Naive thymus-derived CD4-positive, alpha-beta T cell (primary cell): ENCODE measurements at places on chromosomes 16 and 17.
A peak's percentile ranks its signal among the peaks of the same experiment; 100 is the strongest.

GRCh38 chr16:74076568-74076967 is 220.0 kb upstream of the PSMD7 start:
- no peak for DNase-seq

DNA sequence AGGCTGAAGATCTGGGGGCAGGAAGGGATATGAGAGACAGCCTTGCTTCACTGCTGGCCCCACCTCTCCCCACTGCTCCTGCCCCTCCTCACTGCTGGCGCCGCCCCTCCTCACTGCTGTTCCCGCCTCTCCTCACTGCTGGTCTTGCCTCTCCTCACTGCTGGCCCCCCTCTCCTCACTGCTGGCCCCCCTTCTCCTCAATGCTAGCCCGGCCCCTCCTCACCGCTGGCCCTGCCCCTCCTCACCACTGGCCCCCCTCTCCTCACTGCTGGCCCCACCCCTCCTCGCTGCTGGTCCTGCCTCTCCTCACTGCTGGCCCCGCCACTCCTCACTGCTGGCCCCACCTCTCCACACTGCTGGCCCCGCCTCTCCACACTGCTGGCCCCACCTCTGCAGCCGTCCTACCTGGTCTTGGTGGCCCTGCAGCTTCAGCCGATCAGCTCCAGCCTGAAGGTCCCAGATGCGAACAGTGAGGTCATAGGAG is 9.5 kb upstream of the PAM16 start:
- no peak for DNase-seq

- DNase-seq: no peak
Measured at GRCh38 chr16:83271970-83272575, 535.7 kb upstream of the HSBP1 start.

GRCh38 chr16:14562691-14563491 is 67.2 kb downstream of the PARN start:
- no peak for DNase-seq

- no peak for DNase-seq
Measured at GRCh38 chr16:72847187-72848027, 200.5 kb downstream of the ZFHX3 start.

DNA sequence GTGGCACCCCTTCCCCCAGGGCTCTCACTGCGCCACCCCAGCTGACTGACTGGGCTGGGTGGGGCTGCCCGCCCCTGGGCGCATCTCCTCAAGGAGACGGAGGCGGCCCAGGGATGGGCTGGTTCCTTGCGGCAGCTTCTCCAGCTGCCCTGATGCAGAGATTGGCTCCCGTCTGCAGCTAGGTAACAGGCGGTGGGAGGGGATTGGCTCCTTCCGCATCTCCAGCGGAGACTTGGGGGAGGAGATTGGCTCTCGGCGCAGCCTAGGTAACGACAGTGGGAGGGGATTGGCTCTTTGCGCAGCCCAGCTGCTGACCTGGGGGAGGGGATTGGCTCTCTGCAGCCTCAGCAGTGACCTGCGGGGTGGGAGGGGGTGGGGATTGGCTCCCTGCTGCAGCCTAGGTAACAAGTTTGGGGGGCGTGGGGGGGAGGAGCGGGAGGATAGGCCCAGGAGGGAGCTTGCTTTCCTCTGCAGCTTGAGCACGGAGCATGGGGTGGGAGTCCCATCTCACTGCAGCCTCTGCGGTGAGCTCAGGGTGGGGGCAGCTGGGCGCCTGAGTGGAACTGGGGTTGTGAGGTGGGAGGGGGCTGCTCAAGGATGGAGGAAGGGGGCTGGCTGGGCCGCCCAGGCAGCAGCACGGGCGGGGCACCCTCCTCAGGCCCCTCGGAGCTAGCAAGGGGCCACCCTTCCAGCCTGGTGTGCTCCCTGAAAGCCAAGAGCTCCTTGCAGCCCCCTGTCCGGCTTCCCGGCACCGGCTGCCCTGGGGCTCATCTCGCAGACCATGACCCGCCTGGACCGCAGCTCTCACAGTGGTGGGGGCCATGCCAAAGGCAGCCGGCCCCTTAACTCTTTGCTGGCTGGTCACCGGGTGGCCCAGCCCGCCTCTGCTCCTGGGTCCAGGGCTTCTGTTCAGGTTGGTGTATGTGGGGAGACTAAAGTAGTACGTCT is 6.4 kb downstream of the NFE2L1 start:
- no peak for DNase-seq

- DNase-seq: no peak
Measured at GRCh38 chr16:56295739-56296527, 104.6 kb downstream of the GNAO1 start.

DNA sequence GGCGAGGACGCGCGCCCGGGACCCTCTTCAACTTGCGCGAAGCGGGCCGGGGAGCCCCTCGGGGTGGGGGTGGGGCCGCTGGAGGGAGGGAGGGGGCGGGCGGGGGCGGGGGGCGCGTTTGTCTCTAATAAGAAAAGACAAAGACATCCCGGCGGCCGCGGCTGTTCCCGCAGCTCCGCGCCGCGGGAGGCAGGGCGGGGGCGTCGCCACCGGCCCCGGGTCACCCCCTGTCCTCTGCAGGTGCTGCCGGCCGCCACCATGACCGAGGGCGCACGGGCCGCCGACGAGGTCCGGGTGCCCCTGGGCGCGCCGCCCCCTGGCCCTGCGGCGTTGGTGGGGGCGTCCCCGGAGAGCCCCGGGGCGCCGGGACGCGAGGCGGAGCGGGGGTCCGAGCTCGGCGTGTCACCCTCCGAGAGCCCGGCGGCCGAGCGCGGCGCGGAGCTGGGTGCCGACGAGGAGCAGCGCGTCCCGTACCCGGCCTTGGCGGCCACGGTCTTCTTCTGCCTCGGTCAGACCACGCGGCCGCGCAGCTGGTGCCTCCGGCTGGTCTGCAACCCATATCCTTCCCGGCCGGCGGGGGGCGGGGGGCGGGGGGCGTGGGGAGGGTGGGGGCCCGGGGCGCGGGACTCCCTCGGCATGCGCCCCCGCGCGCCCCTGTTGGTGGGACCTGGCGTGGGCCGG is 714 bp downstream of the CACNA1H start:
- DNase-seq: no peak

GRCh38 chr17:70215656-70216055 is 46.3 kb downstream of the KCNJ2 start:
- no peak for DNase-seq

GRCh38 chr16:21263640-21264570 is 14.2 kb downstream of the CRYM start:
- no peak for DNase-seq

GRCh38 chr17:81601525-81602120 is 35.3 kb downstream of the NPLOC4 start:
- peak; percentile 61 for DNase-seq

GRCh38 chr17:51888816-51889215 is 269.7 kb downstream of the CA10 start:
- no peak for DNase-seq

GRCh38 chr17:77318021-77318420 is 177.3 kb downstream of the SEC14L1 start:
- no peak for DNase-seq

- no peak for DNase-seq
Measured at GRCh38 chr17:16583781-16584180, 14.8 kb upstream of the ZNF287 start.

DNA sequence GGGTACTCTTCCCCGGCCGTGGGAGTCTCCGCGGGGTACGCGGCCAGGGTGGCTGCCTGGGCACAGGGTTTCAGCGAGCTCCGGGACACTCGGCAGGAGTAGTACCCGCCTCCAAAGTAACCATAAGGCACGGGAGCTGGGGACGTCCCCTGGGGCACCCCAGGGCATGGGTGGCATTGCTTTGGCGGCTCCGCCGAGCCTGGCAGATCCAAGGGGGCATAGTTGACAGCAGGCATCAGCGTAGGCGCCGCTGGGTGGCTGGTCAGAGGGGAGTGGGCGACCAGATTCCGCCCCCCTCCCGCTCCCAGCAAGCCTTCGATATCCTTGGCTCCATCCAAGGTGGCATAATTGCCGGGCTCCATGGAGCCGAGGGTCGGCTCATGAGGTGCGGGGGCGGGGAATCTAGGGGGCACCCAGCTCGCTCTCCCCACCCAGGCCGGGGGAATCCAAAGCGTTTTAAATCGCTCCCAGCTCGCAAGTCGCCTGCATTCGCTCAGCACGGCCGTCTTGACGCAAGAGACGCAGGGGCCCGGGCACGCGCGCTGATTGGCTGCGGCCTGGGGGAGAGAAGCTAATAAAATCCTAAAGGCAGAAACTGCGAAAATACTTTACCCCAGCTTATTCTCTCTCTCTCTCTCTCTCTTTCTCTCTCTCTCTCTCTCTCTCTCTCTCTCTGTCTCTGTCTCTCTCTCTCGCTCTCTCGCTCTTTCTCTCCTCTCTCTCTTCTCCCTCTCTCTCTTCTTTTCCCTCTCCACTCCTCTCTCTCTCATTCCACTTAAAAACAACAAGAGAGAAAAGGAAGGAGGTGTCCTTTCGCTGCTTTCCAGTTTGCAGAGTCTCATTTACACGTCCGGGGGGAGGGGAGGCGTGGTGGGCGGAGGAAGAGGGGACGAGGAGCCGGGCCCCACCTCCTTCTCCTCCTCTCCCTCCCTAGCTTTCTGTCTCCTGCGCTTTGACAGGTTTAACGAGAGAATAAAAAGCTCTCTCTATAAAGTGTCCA is at the start of gene HOXB13:
HOXB13 (minus strand) TSS at position 519 of the 1,000 bp plus-strand sequence; CDS start at position 362, 157 bp downstream.
- no peak for DNase-seq

- no peak for DNase-seq
Measured at GRCh38 chr17:34387566-34387965, 24.5 kb upstream of the CCL1 start.

DNA sequence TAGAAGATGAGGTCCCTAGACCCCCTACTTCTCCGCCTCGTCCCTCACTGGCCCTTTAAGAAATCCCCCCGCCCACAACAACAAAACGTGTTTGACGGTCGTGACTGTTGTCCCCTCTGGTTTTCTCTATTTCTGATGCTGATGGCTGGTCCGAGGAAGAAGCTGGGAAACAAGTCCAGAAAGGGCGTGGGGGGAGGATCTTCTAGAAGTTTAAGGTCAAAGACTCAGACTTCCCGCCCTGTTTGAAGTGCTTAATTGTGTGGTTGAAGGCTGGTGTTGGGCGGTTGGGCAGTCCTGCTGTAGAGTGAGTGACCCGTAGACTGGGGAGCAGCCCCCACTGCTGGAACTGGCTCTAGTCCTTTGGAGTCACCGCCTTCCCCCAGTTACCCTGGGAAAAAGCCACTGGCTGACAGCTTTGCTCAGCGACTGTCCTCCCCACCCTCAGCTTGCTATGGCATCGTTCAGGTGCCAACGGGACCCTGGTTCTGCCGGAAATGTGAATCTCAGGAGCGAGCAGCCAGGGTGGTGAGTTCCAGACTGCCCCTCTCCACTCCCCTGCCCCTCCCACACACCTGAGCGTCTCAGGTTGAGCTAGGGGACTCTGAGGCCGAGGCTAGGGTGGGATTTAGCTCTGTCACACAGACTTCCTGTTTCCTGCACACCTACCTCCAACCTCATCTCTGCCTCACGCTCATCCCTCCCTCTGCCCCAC is 1.6 kb downstream of the MLLT6 start:
- no peak for DNase-seq

DNA sequence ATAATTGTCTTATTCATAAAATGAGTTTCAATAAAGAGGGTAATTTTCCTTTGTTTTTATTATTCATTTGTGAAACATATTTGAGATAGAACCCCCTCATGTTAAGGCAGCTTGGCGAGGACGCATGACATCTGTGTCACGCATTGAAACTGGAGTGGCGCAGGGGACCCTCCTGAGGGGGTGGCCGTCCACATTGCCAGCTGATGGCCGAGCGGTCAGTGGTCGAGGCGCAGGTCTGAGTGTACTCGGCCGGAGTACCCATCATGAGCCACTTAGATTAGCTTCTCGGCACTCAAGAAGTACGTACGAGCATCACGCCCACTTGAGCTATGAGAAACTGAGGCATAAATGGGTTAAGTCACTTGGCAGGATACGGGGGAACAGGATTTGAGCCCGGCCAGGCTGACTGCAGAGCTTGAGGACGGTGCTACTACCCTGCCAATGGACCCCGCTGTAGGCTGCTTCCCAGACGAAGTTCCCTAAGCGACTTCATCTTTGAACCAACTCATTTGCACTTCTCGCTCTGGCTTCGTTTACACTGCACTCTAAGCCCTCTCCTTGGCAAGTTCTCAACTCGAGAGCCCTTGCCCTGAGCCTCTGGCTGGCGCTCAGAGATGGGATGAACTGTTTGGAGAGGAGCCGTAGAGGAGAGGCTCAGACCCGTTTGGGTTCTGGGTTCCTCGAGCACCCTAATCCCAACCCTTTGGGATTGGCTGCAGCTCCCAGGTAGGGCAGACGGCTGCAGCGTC is 91.8 kb downstream of the SDK2 start:
- DNase-seq: no peak

- peak; percentile 51 for DNase-seq
Measured at GRCh38 chr17:77332034-77332971, 191.5 kb downstream of the SEC14L1 start.

DNA sequence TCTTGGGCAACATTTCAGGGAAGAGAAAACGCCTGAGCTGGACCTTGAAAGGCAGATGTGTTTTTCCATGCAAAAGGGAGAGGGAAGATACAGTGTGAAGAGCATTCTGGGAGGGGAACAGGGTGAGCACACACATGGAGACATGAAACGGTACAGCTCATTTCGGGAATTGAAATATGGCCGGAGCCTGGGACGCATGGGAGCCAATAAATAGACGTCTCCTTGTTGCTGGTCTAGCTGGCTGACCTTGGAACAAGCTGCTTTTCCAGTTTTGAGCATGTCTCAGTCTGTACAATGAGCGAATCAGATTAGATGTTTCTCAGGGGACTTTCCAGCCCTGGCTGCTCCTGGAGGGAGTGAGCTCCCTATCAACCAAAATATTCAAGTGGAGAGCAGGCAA is 63.6 kb downstream of the ASIC2 start:
- no peak for DNase-seq

DNA sequence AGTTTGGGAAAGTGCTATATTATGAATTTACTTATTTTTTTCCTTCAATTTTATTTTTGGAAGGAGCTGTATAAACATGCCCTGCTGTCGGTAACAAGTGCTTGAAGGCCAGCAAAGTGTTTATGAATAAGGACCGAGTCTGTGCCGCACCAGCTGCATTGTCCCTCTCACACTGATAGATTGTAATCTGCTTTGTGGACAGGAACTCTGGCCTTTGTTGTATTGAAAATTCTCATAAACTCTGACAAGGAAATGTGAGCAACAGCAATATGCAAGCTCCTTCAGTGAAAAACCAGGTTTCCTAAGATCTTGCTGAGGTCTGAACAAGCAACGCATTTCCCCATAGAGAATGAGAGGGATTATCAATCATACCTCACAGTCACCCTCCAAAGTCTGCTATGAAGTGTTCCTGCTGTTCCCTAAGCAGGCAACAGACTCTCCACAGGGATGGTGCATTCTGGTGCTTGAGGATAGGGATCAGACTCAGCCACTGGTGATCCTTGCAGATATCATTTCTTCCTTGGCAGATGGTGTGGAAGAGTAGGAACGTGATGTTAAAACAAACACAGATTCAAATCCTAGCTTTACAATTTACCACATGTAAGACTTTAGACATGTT is 109.6 kb downstream of the KCNJ2 start:
- no peak for DNase-seq

GRCh38 chr16:50290856-50291255 is 24.5 kb downstream of the ADCY7 start:
- DNase-seq: no peak

GRCh38 chr17:15456972-15457722 is 10.3 kb downstream of the CDRT4 start:
- no peak for DNase-seq
